Right ventricle myocardium superior (tissue), 1 donor: ENCODE measurements at places on chromosomes 6 and 20.

DNA sequence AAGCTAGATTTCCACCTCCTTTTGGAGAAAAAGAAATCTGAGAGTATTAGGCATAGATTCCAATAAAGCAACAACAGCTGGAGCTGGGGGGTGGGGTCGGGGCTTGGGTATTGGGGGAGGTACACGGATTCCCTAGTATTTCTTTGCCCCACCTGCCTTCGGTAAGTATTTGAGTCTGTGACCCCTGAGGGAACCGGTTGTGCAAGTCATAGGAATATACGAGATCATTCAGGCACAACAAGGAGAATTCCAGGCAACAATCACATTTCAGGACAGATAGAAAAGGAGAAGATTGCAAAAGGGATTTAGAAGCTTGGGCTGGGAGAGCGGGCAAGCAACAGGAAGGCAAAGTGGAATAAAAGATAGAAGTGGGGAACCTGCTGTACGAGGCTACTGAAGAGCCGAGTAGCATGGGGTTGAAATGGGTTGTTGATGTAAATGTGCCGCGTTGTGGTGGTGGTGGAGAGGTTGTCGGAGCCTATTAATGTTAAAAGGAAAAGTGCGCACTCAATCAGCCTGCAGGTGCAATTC lies 148.9 kb downstream of the BCAS1 start:
- no peak for DNase-seq

DNA sequence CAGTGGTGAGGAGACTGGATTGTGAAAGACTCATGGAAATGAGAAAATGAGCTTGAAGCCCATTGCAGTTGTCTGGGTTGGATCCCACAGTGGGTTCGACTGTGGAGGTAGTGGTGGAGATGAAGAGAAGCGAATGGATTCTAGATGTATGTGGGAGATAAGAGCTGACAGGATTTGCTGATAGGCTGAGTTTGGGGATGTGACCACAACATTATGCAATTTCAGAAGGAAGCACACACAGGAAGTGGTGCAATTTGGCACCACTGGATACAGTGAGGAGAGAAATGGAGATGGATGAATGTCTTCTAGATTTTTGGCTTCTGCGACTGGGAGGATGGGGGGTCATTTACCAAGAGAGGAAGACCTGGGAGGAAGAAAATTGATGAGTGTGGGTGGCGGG lies 64.4 kb upstream of the MAFB start:
- no peak for DNase-seq

GRCh38 chr6:19705606-19706005 lies 131.6 kb upstream of the ID4 start:
- DNase-seq, result no peak

DNA sequence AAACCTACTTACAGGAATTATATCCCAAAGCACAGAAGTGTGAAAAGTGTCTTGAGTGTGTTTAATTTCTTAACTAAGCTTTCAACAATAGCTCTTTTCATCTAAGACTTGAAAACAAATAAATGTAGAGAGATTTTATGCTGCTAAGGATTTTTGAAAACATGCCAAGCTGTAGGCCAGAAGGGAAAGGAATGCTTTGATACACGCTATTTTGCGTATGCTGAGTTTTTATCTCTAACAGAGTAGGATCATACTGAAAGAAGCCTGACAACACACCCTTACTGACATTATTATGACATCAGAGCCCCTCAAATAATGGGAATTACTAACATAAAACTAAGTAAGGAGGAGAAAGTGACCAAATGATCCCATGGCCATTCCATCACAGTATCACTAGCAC lies 265.5 kb downstream of the KHDC1L start:
- no peak for DNase-seq

- DNase-seq, result no peak
These were observed 243.3 kb downstream of the NRN1 start for GRCh38 chr6:5763407-5763806.

GRCh38 chr6:161301338-161301737 lies 27.5 kb upstream of the AGPAT4 start:
- peak; percentile 48 for DNase-seq

- DNase-seq, result no peak
These were observed 73.9 kb upstream of the DUSP22 start for GRCh38 chr6:218153-219018.

GRCh38 chr20:20894280-20894679 lies 181.8 kb upstream of the RALGAPA2 start:
- DNase-seq, result no peak
